Stimulated activated CD8-positive, alpha-beta memory T cell treated with anti-CD3 and anti-CD28 coated beads, Interleukin-4, amount 100 ng/mL, for 1 hour (primary cell): ENCODE measurements at places on chromosomes 7 and 10.

DNA sequence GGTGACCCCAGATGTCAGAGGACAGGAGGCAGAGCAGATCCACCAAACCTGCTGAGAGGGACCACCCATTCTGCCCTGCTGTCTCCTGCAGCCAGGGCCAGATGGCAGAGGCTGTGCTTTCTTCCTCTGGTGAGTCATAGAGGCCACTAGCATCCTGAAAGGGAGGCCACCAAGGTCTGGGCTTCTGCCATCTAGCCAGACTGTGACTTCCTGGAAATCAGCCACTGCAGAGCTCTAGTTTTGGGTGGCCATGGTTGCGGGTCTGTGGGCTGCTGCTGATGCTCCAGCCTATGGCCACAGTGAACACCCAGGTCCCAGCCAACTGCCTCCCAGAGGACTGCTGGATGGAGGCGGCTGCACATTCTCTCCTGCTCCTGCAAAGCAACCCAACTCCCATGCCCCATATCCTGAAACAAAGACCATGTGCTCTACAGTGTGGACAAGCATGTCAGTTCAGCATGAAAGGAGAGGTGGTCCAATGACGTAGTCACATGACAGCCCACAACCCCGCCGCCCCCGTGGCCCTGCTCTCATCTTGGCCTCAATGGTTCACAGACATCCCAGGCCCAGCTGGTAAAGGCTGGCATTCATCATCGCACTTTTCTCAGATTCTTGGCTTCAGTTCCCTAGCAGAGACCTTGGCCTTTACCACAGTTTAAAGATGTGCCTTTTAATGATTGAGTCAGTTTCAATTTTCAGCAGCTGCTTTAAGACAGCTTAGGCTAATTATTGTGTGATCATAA lies 73.9 kb upstream of the CXCL12 start:
- no peak for DNase-seq

DNA sequence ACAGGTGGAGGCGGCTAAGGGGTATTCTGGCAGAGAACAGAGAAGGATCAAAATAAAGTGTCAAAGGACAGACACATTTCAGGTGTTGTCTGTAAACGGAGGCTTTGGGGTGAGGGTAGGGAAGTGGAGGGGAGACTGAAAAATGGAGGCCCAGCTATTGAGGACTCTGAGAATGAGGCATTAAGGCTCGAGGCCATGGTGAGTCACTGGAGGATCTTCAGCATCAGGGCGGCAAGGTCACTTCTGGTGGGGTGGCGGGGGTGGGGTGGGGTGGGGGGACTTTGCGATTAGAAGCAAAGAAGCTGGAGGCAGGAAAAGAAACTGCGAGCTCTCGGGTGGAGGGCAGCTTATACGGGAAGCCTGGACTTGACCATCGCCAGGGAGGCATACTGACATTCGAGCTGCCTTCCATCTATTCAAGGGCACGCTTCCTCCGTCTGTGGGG lies 58.4 kb upstream of the PCGF5 start:
- DNase-seq, result no peak

DNA sequence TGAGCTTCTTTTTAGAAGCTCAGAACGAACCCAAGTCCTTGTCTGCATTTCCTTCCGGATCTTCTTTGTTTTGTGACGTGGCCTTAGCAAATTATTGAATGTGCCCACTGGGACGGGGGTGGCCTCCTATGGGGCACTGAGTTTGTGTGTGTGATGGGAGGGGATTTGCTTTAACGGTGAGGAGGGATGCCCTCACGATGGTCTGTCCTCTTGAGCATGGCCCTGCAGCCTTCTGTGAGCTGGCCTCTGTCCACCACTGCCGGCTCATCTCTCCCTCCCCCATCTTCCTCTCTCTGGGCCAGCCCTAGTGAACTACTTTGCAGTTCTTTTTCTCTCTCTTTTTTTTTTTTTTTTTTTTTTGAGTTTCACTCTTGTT lies 62.9 kb upstream of the MKRN1 start:
- no peak for DNase-seq

DNA sequence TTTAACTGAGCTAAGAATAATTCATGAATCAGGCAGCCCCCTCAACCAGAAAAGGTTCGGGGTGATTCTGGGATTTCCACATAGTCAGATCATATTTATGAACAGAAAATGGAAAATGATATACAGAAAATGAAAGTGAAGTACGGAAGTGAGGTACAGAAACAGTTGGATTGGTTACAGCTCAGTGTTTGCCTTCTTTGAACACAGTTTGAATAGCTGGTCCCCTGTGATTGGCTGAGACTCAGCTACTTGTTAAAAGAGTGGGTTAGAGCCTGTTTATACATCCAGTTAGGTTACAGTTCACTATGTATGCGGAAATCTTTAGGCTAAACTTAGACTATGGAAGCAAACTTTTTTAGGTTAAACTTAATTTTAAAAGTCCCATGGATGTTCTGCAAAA lies 511.7 kb downstream of the PLXDC2 start:
- no peak for DNase-seq

GRCh38 chr7:39527296-39527695 lies 38.9 kb upstream of the YAE1 start:
- DNase-seq, result no peak

DNA sequence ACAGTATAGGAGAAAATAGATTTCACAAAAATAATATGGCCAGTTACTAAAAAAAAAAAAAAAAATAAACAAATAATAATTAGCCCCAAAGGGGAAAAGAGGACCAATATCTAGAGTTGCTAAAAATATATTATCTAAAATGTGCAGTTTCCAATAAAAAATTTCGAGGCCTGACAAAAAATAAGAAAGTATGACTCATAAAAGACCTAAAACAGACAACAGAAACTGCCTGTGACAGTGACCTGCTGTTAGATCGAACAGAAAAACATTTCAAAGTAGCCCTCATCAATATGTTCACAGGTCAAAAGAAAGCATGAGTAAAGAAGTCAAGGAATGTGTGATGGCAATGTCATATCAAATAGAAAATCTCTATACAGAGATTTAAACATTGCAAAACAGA lies 11.8 kb upstream of the TSPAN12 start:
- DNase-seq, result no peak

GRCh38 chr7:158602905-158603772 lies 15.5 kb upstream of the PTPRN2 start:
- DNase-seq, result no peak

DNA sequence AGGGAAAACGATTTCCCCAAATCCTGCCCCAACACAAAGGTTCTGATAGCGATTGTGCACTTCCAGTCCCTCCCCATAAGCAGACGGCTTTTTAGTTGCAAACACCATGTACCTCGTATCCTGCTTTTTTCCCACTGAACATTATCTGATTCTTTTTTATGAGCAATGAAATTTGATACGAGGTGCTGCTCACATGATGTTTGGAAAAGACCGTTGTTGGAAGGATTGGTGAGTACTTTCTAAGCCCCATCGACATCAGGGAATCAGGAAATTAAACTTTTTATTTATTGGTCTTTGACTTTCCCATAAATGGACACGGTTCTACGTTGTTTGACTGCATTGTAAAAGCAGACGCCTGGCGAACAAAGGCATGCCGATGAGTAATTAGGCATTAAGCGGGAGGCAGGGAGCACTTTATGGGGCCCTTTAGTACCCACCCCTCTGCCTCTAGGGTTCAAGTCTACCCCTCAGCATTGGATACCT lies 49.4 kb downstream of the TEX36 start:
- no peak for DNase-seq
